ENCODE measurements at places on chromosomes 6 and 20.

DNA sequence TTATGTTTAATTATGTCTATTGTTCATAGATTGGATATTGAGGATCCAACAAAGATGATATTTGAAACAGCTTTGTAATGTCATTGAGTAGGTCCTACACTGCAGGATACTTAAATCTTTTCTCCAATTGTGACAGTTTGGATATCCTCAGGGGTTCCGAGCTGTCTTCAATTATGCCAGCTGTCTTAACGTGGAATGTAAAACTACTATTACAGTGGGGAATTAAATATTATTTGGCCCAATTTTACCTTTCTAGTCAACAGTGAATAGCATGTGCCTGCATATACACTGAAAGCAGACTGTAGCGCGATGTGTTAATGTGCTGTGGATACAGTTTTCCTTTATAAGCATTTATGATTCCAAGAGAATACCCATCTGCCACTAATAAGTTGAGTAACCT is 156.9 kb downstream of the GRIK2 start:
- H3K27me3 ChIP-seq: no peaks in the 10 kb centered on the region
- no peak overlapping the region for H3K27ac ChIP-seq
- no peaks in the 10 kb centered on the region for H3K36me3 ChIP-seq
- H3K4me1 ChIP-seq: no peaks in the 10 kb centered on the region
- H3K4me3 ChIP-seq: no peak overlapping the region
- DNase-seq: no peak

GRCh38 chr20:32056708-32057483 is 4.9 kb downstream of the HCK start:
- H3K4me1 ChIP-seq: peaks cover 4% of the 10 kb centered on the region
- no peak overlapping the region for H3K4me3 ChIP-seq
- peaks cover 41% of the 10 kb centered on the region for H3K27me3 ChIP-seq
- no peaks in the 10 kb centered on the region for H3K36me3 ChIP-seq

DNA sequence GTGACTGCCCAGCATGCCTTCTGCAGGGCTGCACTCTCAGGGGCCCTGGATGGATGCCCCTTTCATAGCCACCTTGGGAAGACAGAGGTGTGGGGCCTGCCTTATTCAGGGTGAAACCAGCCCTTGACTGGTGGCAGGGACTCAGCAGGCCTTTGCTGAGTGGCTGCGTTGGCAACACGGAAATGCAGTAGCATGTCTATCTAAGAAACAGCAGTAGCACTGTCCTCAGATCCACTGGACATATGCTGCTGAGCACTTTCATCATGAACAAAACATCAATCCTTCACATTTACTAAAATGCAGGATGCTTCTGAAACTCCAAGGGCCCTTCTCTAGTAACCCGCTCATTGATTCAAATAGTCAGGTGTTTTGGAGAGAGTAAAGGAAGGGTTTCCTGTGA is 4.9 kb upstream of the TBXT start:
- peaks cover 5% of the 10 kb centered on the region for H3K4me1 ChIP-seq
- no peak overlapping the region for H3K4me3 ChIP-seq
- peaks cover 29% of the 10 kb centered on the region for H3K27me3 ChIP-seq
- no peak for DNase-seq
- no peak overlapping the region for H3K27ac ChIP-seq
- no peaks in the 10 kb centered on the region for H3K36me3 ChIP-seq

- H3K36me3 ChIP-seq: no peaks in the 10 kb centered on the region
- no peak overlapping the region for H3K4me3 ChIP-seq
- DNase-seq: no peak
Measured at GRCh38 chr20:56043227-56043626, 37.9 kb upstream of the CBLN4 start.

DNA sequence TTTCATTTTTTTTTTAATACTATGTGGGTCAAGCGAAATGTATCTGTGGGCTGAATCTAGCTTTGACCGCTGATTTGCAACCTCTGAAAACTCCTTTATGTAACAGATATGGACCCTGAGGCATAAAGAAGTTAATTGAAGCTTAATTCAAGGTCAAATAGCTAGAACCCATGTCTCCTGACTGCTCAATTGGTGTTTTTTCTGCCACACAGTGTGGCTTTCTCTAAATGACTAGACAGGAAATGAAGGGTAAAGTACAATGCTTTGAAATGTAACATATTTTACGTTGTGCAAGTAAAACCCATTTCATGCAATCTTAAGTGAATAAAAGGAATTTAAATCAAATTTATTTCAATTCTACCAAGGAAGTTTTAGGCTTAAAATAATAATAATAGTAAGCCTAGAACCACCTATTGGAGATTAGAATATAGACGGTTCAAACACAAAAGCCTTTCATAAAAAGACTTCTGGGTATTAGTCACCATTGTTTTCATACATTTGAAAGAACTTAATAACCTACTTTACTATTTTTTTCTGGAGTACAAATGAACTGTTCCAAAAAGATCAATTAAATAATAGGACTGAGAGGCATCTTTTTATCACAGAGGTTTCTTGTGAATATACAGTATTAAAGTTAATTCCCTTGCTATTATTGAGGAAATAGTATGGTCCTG is 279.8 kb downstream of the EPHA7 start:
- no peak overlapping the region for H3K4me3 ChIP-seq
- H3K27ac ChIP-seq: no peak overlapping the region
- no peak for DNase-seq
- H3K36me3 ChIP-seq: no peaks in the 10 kb centered on the region
- no peaks in the 10 kb centered on the region for H3K4me1 ChIP-seq
- no peaks in the 10 kb centered on the region for H3K27me3 ChIP-seq

DNA sequence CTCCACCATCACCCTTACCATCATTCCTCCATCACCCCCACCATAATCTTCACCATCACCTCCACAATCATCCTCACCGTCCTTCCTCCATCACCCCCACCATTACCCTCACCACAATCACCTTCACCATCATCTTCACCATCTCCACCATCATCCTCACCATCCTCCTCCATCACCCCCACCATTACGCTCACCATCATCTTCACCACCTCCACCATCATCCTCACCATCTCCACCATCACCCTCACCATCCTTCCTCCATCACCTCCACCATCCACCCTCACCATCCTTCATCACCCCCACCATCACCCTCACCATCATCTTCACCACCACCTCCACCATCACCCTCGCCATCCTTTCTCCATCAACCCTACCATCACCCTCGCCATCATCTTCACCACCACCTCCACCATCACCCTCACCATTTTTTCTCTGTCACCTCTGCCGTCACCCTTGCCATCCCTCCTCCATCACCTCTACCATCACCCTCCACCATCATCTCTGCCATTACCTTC is 33.1 kb upstream of the MPC1 start:
- peaks cover 9% of the 10 kb centered on the region for H3K27me3 ChIP-seq
- H3K36me3 ChIP-seq: peaks cover 23% of the 10 kb centered on the region
- H3K27ac ChIP-seq: peak overlapping the region; percentile 49
- no peak for DNase-seq
- peaks cover 76% of the 10 kb centered on the region for H3K4me1 ChIP-seq

- no peak overlapping the region for H3K27ac ChIP-seq
- peaks cover 31% of the 10 kb centered on the region for H3K36me3 ChIP-seq
- H3K27me3 ChIP-seq: no peaks in the 10 kb centered on the region
- H3K4me3 ChIP-seq: no peak overlapping the region
- peaks cover 18% of the 10 kb centered on the region for H3K4me1 ChIP-seq
Measured at GRCh38 chr20:34615477-34615876, 57.0 kb downstream of the MAP1LC3A start.

DNA sequence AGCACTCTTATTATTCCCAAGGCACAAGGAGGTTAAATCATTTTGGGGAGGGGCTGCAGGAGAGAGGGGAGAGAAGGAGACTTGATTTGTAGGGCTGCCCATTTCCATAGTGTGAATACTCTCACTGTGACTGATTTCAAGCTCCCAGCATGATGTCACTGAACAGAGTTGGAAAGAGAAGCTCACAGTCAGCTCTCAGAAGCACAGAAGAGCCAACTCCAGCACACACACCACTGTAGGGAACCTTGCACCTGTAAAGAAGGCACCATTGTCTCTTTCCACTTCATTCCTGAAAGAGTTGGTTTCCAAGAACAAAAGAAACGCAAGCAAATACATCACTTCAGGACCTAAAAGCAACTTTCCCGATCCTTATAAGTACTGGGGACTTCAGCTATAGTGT is 12.7 kb upstream of the STK35 start:
- no peak overlapping the region for H3K27ac ChIP-seq
- peaks cover 31% of the 10 kb centered on the region for H3K27me3 ChIP-seq
- no peaks in the 10 kb centered on the region for H3K36me3 ChIP-seq
- peaks cover 4% of the 10 kb centered on the region for H3K4me1 ChIP-seq
- no peak overlapping the region for H3K4me3 ChIP-seq

DNA sequence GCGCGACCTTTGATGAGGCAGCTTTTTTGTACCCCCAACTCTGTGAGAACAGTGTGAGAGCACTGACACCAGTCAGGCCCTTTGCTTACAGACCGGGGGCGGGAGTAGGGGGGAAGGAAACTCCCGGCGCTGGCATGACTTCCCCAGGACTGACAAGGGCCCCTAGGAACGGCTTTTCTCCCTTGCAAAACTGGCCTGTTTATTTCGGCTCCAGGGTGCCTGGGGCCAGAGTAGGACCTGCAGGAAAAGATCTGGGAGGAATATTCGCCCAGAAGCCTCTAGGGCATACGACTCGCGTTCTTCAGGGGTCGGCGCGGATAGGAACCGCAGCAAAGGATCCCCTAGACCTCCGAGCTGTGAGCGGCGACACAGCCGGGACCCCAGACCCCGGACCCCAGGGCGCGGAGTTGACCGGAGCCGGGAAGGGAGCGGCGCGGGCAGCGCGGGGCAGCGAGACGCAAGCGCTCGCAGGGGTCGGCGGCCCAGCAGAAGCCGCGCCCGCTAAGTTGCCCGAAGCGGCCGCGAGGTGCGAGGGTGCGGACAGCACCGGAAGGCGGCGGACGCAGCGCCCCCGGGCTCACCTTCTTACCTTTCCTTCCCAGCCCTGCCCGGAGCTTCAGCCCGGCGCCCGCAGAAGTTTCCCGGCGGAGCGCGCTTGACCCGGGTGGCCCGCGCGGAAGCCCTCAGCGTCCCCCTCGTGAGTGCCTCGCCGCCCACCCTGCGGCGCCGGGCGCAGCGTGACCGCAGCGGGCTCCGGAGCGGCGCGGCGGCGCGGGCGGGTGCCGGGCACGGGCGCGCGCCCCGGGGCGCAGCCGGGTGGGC is at the start of gene POPDC3:
Gene POPDC3, minus strand, starts transcription at position 771 of the 822 bp plus-strand sequence. CDS start 18,105 bp downstream, outside the sequence.
- peaks cover 58% of the 10 kb centered on the region for H3K27me3 ChIP-seq
- H3K36me3 ChIP-seq: peaks cover 1% of the 10 kb centered on the region
- DNase-seq: no peak
- H3K27ac ChIP-seq: no peak within 1 kb of the TSS
- peak within 1 kb of the TSS; percentile 67 for H3K4me3 ChIP-seq

DNA sequence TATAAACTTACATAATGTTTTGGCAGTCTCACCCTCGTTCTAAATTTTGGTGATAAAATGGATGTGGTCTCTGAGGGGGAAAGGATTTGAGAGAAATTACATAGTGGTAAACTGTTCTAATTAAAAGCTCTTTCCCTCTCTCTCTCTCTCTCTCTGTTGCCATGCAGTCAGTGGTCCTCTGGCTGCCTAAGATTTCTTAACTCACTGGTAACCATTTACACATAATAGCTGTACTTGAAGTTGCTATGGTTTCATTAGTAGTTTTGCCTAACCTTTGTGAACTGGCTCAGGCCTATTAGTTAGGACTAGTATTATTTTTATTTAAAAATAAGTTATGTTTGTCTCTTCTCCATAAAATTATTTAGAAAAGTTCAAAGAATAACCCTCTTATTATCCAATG is 42.0 kb downstream of the MAPK14 start:
- H3K4me3 ChIP-seq: no peak overlapping the region
- H3K27me3 ChIP-seq: no peaks in the 10 kb centered on the region
- peaks cover 39% of the 10 kb centered on the region for H3K4me1 ChIP-seq
- H3K27ac ChIP-seq: no peak overlapping the region

DNA sequence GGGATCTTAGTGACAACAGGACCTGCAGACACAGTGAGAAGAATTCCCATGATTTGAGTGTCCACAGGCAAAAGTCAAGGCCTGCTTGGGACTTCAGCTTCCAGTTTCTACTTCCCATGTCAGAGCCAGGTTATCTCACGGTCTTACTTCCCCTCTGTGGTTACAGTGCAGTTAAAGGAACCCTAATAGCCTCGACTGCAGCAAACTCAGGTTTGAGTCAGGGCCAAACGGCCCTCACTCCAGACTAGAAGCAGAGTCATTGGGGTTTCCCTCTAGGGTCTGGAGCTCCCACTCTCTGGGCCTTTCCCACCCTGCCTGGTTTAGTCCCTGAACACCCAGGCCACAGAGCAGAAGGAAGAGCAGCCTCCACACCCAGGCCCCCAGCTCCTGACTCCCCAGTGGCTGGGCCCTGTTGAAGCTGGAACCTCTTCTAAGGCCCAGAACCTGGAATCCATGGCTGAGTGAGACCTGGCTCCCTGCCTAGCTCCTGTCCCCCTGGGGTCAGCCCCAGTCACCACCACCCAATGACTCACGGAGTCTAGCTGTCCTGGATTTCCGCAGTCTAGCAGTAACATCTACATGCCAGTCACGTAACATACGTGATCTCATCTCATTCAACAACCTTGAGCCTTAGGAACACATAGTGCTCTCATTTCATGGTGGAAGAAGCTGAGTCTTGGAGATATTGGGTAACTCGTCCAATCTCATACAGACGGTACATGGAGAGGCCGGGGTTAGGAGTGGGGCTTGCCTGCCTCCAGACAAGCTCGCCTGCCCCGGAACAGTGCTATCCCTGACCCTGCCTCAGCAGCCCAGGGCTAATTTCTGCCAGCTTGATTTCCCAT is 9.2 kb upstream of the GHRH start:
- peaks cover 5% of the 10 kb centered on the region for H3K4me1 ChIP-seq
- H3K27me3 ChIP-seq: no peaks in the 10 kb centered on the region
- no peak overlapping the region for H3K27ac ChIP-seq
- no peak for DNase-seq
- H3K36me3 ChIP-seq: no peaks in the 10 kb centered on the region

DNA sequence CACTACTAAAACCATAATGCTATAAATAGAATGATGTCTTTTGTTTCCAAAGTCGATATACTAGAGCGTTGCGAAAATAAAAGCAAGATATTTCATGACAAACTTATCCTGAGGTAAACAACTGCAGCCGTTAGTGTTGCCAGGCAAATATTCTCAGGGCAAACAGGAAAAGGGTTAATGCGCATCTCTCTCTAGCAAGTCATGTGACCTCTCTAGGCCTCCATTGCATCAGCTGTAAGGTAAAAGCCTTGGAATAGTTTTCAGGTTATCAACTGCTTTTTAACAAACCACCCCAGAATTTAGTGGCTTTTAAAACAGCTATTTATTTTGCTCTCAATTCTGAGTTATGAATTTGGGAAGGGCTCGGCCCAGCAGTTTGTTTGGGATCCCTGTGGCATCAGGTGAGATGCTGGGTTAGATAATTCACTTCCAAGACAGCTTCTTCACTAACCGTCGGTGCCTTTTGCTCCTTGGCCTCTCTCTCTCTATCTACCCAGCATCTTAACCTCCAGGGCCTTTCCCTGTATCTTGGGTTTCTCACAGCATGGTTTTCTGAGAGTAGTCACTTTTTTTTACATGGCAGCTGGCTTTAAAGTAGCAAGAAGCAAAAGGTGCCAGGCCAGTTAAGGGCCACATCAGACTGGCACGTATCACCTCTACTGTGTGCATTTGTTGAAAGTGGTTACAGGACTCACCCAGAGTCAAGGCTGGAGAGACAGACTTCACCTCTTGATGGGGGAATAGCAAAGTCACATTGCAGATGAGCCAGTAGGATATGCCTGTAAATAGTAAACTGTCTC is 39.2 kb upstream of the LTV1 start:
- no peak for DNase-seq
- peak overlapping the region; percentile 94 for H3K27ac ChIP-seq
- peaks cover 3% of the 10 kb centered on the region for H3K27me3 ChIP-seq
- no peak overlapping the region for H3K4me3 ChIP-seq

GRCh38 chr6:143647732-143648131 is 30.0 kb upstream of the PHACTR2 start:
- peaks cover 3% of the 10 kb centered on the region for H3K36me3 ChIP-seq
- DNase-seq: no peak
- H3K4me3 ChIP-seq: peak overlapping the region; percentile 12
- peak overlapping the region; percentile 59 for H3K27ac ChIP-seq

Measured in activated T-helper 1 cell treated with anti-CD3 and anti-CD28 coated beads, Interleukin-12 subunit alpha, Interleukin-12 subunit beta, Interleukin-2, Interleukin-4 antibody, amounts not matched to agents 30 ng/mL and 10 ng/mL and 1 ng/mL, durations not matched to agents 14 hours and 24 hours and 36 hours (primary cell).